ENCODE measurements at places on chromosomes 16 and 17.

DNA sequence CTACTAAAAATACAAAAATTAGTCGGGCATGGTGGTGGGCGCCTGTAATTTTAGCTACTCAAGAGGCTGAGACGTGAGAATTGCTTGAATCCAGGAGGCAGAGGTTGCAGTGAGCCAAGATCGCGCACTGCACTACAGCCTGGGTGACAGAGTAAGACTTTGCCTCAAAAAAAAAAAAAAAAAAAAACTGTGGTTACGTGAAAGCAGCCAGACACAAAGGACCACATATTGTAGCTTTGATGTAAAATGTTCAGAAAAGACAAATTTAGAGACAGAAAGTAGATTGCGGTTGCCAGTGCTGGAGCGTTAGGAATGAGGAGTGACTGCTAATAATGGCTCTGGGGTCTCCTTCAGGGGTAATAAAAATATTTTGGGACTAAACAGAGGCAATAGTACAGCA lies 4.0 kb upstream of the MEAK7 start:
- no peak for DNase-seq

DNA sequence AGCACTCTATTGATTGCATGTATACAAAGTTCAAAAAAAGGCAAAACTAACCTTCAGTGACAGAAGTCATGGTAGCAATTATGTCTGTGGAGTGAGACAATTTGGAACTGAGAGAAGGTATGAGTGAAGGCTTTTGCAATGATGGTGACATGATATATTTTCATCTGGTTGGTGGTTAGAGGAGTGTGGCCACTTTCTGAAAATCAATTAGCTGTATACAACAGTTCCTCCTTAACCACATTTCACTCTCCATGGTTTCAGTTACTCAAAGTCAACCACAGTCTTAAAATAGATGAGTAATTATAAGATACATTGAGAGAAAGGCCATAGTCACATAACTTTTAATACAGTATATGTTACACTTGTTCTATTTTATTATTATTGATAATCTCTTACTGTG lies 26.2 kb downstream of the ADAMTS18 start:
- no peak for DNase-seq

GRCh38 chr17:48127371-48128051 lies 19.9 kb downstream of the SNX11 start:
- DNase-seq, result peak; percentile 91

GRCh38 chr16:6777624-6778023 lies 555.0 kb upstream of the RBFOX1 start:
- DNase-seq, result no peak

- DNase-seq, result no peak
Measured at GRCh38 chr17:51487947-51488346, 227.6 kb downstream of the UTP18 start.

- DNase-seq, result no peak
Measured at GRCh38 chr16:79776243-79776847, 175.8 kb upstream of the MAF start.
